ENCODE measurements at places on chromosomes 2 and 18.

- no peak for DNase-seq
Measured at GRCh38 chr2:225487878-225488416, 88.4 kb downstream of the NYAP2 start.

GRCh38 chr2:229033816-229034215 lies 237.3 kb downstream of the PID1 start:
- no peak for DNase-seq

- DNase-seq, result no peak
Measured at GRCh38 chr2:33530690-33531548, 54.5 kb downstream of the RASGRP3 start.

DNA sequence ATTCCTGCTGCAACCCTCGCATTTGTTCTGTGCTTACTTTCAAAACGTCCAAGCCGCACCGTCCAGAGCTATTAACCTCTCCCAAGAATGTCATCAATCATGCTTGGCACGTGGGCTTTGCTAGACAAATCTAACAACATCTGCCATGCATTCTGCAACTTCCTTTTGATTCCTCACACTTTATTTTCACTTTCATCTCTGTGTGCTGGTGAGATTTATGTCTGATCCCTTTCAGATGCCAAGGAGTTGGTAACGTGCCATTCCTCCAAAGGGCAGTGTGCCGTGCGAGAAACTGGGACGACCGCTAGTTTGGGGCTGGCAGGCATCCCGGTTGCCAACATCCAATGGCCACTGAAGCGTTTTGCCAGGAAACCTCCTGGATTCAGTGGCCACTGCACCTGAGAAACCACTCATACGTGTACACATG lies 230.0 kb upstream of the PARD3B start:
- DNase-seq, result no peak

DNA sequence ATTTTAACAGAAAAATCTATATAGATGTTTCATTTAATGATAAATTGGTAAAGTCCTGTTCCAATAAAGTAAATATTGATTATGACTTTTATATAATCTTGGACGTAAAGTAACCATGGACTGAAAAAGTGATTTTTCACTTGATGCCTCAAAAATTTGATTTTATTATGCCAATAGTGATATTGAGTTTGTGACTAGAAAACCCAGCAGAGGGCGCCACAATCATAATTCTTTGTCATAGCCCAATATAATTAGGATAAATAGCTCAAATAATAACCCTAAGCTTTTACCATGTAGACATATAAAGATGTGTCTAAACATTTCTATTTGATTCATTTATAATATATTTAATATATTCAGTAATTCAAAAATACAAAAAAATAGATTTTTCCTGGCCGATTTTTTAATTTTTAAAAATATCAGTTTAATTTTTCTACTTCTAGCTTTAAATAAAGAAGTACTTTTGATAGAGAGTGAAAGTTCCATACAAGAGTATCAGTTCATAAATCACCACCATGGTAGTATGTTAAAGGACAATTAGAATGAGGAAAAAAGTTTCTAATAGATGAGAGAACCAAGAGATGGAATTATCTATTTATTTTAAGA lies 30.7 kb downstream of the CAMKMT start:
- DNase-seq, result peak; percentile 23

DNA sequence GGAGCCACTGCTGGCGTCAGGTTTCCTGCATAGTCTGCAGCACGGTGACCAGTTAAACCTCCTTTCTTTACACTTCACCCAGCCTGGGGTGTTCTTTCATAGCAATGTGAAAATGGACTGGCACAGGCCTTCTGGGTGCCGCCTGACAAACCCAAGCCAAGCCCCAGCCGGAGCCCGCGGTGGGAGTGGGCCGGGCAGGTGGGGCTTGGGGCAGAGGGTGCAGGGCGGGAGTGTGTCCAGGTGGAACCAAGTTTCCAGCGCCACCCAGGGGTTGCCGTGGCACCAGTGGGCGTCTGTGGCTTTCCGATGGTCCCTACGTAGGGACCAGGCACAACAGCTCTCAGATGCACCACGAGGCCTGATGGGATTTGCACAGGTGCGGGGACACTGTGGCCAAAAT lies 75.8 kb downstream of the RTP5 start:
- DNase-seq, result no peak

Measured in activated naive CD4-positive, alpha-beta T cell (primary cell).